Lung (tissue), 17 donors: ENCODE measurements at places on chromosomes 2 and 18. TPM values are rescaled to one million over a fixed set of nuclear protein-coding genes. Genes with fewer than 3 reads are reported as not detected.
A peak's percentile ranks its signal among the peaks of the same experiment; 100 is the strongest.

The CD28 gene
- 0.14 TPM for polyA plus RNA-seq

The HRH4 gene
- polyA plus RNA-seq: 0.19 TPM

The DIPK1C gene
- polyA plus RNA-seq: not detected

- no peak for DNase-seq
Observed at GRCh38 chr2:67213270-67213670, 183.9 kb upstream of the ETAA1 start.

- DNase-seq: no peak
Observed at GRCh38 chr2:38174646-38175423, 98.9 kb upstream of the CYP1B1 start.

DNA sequence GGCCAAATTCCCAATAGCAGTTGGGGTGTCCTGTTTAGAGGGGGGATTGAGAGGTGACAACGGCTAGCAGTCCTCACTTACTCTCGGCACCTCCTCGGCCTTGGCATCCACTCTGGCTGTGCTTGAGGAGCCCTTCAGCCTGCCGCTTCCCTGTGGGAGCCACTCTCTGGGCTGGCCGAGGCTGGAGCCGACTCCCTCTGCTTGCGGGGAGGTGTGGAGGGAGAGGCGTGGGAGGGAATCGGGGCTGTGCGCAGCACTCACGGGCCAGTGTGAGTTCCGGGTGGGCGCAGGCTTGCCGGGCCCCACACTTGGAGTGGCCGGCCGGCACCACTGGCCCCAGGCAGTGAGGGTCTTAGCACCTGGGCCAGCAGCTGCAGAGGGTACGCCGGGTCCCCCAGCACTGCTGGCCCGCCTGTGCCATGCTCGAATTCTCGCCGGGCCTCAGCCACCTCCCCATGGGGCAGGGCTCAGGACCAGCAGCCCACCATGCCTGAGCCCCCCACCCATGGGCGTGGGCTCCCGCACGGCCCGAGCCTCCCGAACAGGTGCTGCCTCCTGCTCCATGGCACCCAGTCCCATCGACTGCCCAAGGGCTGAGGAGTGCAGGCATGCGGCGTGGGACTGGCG is 705.9 kb upstream of the ZNF804A start:
- DNase-seq: no peak

- no peak for DNase-seq
Observed at GRCh38 chr18:38933910-38934510, 1368.4 kb upstream of the CELF4 start.

DNA sequence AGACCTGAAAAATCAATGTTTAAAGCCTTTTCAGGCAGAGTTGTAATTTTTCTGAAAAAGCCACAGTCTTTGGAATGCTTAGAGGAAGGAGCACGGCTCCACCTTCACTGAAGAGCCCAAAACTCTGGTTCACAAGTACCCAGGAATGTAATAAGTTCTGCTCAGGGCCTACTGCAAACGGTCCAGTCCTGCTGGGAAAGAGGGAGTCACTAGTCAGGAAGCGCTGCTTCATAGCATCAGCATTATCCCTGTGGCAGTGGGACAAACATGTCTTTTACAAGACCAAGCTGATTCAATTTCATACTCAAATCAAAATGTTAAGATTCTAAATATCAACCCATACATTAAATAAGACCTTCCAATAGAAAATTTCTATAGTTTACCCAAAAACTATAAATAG is 152.9 kb upstream of the PGAP1 start:
- no peak for DNase-seq

GRCh38 chr2:168047091-168047690 is 200.2 kb downstream of the STK39 start:
- DNase-seq: no peak

DNA sequence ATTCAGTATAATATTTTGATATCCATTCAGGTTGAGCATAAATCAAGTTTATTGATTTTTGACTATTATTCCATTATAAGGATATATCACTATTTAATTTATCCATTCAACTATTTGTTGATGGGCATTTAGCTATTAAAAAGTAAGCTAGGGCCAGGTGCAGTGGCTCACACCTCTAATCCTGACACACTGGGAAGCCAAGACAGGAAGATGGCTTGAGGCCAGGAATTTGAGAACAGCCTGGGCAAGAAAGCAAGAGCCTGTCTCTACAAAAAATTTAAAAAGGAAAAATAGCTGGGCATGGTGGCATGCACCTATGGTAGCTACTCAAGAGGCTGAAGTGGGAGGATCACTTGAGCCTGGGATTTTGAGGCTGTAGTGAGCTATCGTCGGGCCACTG is 183.5 kb downstream of the HNMT start:
- no peak for DNase-seq

DNA sequence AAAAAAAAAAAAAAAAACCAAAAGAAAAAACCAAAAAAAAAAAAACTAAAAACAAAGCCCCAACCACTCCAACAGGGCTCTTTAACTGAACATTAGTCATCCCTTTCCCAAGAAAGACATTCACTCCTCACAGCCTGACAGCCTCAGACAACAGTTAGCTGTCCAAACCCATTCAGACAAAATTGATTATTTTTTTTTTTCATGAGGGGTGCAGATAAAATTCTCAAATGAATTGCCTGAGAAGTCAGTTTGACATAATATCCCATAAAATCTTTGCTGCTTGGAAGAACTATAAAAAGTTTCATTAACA is 206.1 kb upstream of the REV1 start:
- no peak for DNase-seq

DNA sequence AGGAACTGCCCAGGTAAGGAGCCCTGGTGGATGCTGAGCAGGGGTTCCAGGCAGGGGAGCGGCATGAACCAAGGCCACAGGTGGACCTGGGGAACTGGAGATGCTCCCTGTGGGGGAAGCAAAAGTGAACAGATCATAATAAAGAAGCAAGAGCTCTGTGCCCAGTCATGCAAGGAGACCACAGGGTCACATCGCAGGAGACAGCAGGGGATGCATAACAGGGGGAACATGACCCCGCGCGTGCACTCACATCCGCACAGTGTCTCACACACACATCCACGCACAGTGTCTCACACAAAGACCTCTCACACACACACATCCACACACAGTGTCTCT is 473.3 kb upstream of the HS6ST1 start:
- no peak for DNase-seq

DNA sequence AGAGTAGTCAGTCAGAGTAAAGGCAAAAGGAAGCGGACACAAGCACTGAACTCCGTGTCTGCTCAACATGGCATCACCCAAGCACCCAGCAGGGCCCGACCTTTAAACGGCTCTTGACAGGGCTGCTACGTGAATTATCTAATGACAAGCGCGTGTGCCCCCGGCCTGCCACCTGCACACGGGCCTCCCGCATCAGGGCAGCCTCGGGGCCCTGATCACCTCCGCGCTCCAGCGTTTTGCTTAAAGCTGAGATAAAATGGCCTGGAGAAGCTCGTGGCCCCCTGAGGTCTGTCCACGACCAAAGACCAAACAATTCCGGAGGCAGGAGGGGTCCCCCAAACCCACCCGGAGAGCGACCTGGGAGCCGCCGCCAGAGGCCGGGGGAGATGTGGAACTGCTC is 376 bp downstream of the NDUFA10 start:
- DNase-seq: peak; percentile 25

- no peak for DNase-seq
Observed at GRCh38 chr2:188949046-188949818, 24.9 kb upstream of the COL3A1 start.

- no peak for DNase-seq
Observed at GRCh38 chr18:65435534-65435933, 315.3 kb upstream of the CDH7 start.

DNA sequence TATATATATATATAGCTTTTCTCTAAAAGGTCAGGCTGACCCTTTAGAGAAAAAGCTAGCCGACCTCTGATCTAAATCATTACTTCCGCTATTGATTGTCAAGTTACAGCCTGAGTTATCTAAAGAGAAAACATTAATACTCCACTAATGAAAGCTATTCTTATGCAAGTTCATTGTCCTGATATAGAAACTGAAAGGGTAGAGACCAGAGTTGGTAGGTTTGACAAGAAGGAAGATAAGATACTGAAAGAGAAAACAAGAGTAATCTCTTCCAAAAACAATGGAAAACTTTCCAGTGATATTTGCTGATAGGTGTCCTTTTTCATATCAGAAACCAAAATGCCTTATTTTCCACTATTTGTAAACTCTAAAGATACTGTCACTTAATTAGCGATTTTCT is 62.8 kb upstream of the SLC39A10 start:
- no peak for DNase-seq

DNA sequence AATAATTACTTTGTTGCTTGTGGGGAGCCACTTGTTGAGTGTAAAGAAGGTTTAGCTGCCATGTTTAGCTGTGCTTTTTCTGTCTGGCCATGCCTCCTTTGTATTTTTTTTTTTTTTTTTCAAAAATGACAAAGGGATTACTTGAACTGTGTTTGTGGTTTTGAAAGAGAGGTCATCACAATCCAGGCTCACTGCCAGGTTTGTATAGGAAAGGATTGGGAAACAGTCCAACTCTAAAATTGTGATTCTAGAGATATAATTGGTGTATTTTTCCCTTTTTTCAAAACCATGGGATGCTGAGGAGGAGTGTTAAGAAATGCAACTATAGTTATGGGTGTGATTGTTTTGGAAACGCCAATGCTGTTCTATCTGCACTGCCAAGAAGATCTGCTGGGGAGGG is 4.3 kb downstream of the ITPRIPL1 start:
- peak; percentile 82 for DNase-seq

GRCh38 chr2:216343221-216343980 is 28.9 kb downstream of the MARCHF4 start:
- DNase-seq: no peak

DNA sequence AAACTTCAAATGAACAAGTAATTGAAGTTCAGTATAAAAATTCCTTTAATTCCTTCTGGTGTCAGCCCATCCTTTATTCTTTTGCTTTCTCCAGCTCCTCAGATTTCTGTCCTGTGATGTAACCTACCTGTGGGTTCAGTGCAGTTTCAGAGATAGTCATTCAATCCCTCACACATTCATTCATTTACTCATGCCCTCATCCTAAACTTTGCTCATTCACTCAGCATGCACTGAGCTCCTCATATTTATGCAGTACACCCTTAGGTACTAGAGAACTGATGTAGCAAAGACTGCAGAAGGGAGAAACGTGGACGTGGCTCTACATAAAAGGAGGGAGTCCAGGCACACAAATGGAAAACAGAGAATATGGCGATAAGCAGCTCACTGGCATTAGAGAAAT is 45.3 kb upstream of the STAT1 start:
- no peak for DNase-seq

DNA sequence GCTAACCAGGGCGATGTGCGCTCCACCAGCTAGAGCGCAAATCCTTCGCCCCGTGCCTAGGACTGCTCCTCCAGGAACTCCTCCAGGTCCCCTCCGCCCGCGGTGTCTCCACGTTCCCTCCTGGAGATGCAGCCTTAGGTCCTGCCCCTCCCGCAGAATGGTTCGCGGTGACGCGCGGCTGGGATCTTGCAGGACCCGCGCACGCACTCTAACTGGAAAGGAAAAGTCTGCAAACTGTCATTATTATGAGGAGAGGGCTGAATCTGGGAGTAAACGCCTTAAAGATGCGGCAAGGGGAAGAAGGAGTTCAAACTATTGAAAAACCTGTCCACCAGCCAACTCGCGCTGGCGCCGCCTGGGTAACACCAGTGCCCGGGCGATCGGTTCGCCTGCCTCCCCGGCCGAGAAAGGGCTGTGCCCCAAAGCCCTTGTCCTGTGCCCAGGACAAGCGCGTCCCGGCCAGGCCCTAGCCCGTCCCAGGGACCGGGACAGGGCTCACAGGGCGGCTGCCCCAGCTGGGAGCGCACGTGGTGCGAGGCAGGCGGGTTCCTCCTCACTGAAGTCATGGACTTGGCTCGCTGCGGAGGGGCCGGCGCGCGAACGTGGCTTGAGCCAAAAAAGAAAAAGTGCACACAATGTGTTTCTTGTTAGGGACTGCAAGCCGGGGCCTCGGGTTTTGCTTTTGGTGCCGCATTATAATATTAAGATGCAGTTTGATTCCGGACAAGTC is 5.5 kb upstream of the ID2 start:
- DNase-seq: peak; percentile 99

DNA sequence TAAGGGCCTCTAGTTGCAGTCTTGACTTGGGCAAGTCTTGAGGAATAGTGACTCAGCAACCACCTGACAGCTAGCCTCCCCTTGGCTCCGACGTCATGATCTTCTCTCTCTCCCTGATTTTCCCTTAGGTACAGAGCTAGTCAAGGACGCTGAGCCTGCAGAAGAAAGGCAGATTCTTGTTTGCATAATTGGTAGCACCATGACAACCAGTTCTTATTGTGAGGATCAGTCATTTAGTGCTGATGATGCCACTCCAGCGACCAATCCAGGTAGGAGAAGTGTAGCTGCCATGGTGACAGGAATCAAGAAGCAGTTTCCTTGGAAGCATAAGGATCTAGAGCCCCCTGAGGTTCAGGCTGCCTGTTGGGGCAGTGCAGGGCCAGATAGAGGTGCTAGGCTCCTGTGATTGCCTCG is 2.8 kb upstream of the RESP18 start:
- no peak for DNase-seq

DNA sequence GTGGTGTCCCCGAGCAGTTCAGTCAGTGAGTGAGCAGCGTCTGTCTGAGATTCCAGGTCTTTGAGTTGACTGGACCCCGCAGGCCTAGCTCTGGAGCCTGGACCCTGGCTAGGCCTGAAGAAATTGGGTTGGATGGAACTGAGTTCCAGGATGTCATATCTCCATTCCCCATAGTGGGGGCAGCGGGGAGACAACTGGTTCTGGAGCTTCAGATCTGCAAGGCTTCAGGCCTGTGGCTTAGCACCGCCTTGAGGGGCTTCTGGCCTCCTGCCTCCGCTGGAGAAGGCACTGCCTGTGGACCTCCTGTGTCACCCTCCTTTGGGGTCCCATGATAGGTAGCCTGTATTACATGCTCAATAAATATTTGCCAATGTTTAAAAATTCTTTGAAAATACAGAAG is 288.4 kb upstream of the ID2 start:
- no peak for DNase-seq

- no peak for DNase-seq
Observed at GRCh38 chr2:168184681-168185513, 62.5 kb downstream of the STK39 start.

DNA sequence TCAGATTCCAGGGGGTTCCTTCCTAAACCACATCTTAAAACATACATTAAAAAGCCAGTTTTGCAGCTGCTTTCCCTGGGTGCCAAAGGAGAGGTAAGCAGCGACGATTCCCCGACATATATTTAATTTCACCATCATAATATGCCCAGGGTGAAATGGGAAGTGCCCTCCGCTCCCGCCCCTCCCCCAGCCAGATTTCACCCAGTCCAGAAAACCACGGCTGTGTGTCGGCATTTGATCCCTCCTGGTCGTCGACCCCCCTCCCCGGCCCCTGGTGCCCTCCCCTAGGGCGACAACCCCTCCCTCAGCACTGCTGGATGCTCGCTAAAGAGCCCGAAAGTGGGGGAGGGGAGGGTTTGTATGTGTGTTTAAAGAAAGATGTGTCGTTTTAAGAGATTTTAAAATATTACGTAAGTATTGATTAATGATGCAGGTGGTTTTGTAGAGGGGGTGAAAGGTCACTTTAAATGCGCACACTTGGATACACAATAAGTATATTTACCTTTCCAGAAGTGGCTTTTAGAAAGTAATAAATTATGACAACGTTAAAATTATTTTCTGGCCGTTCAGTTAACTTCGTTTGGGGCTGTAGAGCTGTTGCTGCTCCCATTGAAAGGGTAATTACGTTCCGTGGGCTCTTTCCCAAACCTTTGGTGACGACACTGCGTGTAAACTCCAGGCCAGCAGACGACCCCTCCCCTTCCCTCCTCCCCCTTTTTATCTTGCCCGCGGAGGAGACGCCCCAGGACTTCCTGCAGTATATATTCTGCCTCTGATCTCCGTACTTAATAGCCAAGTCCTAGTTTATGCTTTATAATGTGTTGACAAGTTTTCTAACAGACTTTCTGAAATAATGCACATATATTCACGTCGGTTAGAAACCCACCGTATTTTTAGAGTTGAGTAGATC is 3.4 kb upstream of the BCL11A start:
- DNase-seq: peak; percentile 52

GRCh38 chr18:37299471-37300304 is 265.9 kb downstream of the CELF4 start:
- DNase-seq: peak; percentile 98
